ENCODE measurements at places on chromosomes 2 and 18.

DNA sequence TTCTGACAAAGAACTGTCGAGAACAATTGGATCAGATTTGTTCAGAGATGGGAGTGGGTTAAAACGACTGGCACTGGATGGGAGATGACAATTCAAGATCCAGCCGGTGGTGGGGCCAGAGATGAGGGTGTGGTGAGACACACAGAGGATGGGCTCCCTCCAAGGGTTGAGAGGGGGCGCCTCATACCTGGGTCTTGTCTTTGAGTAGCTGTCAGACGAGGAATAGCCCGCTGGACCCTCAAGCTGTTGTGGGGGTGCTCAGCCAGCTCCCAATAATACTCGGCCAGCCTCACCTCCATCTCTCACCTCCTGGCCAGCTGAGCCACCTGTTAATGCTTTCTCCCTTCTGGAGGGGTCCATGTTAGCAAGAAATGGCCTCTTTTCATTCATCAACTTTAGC is 14.0 kb downstream of the INPP5D start:
- no peak for DNase-seq

- DNase-seq = peak; percentile 51
Observed at GRCh38 chr2:177334940-177335543, 57.5 kb upstream of the AGPS start.

GRCh38 chr2:181780657-181781056 is 100.3 kb upstream of the NEUROD1 start:
- DNase-seq = no peak

- no peak for DNase-seq
Observed at GRCh38 chr18:55862693-55863390, 274.9 kb upstream of the TCF4 start.

GRCh38 chr2:70964133-70964532 is 14.3 kb upstream of the ANKRD53 start:
- no peak for DNase-seq

DNA sequence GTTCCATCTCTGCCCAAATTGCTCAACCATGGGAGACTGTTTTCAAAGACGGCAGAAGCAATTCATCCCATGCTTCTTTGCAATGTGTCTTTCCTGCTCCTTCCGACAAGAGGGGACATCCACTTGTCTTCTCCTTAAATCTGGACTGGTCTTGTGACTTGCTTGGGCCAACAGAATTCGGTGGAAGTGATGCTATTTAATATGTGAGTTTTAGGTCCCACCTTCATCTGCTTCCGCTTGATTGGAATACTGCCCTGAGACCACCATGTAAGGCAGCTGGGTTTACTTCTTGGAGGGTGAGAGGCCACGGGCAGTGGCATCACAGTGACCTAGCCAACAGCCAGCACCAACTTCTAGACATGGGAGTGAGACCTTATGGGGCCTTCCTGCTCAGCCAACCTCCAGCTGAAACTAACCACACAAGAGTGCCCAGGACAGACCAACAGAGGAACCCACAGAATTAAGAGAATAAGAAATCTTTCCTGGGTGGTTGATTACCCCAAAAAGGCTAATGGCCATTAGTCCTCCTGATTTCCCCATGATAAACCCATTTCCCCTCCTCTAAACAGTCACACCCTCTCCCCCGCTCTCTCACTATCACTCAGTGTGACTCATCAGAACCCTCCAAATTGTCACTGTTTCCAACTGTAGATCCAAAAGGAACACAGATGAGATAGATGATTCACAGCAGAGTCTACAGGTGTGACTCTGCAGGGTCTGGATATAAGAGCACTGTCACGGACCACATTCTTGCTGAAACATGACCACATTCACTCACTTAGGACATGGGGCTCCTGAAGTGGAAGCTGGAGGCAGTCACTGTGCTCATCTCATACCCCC is 16.2 kb upstream of the RHOB start:
- no peak for DNase-seq

DNA sequence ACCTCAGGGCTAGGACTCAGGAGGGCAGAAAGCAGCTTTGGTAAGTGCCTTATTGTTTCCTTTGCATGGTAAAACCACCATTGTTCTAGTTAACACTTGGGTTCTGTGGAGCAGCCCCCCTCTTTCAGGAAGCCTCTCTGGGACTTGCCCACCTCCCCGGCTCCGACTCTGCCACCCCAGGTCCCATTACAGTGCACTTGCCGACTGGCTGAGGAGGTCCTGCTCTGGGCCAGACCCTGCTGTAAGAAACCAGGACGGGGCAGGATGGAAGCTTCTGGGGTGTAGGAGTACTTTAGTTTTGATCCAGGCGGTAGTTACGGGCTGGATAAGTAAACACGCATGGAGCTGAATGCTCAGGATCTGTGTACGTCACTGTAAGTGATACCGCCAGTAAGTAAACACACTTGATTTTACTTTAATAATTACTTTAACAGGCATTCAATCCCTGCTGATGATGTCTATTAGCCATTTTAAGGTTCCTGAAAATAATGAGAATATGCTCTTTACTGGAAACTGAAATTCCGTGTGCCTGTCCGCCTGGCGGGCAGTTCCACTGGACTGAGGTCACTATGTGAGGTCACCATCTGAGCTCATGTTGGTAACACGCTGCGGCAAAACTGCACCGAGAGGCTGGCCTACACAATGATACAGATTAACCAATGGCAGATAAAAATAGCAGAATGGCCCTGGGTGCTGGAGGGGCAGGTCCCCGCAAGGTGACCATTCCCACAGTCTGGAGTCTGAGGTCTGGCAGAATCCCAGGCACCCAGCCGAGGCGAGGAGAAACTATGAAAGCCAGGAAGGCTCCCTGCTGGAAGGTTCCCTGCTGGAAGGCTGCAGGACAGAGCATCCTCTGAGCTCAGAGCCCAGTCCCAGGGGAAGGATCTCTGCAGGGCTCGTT is 25.2 kb downstream of the HS1BP3 start:
- no peak for DNase-seq

DNA sequence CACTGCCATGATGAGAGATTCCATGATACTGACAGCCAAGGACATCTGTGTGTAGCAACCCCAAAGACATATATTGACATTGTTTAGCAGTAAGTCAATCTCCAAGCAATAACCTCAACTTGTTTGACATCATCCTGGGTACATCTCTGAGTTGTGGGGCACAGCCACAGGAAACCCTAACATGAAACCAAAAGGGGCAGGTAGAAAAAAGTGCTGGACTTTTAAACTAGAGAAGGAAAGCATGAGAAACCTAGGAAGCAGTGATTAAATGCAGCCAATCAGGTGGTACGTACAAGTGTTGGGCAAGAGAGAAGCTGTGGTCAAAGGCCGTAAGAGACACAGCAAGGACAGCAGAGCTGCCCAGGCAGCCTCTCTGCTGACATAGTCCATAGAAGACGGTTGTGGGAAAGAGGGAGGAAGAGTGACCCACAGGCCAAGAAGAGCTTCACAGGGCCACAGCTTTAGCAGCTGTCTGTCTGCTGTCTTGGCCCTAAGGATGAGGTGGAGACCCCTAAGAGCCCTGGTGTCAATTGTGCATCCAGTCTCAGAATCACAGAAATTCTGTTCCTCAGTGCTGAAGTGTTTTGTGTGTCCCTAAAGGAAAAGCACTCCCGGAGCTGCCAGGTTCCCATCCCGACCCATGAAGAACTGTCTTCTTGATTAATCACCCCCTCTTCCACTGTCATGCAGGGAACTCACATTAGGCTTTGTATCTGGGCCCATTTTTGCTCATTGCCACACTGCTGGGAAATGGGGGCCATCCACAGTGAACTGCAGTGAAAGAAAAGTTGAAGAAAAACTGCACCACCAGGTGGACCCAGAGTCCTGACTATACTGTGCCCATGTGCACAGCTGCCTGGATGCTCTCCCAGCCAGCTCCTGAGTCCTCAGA is 25.4 kb upstream of the CHN1 start:
- peak; percentile 43 for DNase-seq

DNA sequence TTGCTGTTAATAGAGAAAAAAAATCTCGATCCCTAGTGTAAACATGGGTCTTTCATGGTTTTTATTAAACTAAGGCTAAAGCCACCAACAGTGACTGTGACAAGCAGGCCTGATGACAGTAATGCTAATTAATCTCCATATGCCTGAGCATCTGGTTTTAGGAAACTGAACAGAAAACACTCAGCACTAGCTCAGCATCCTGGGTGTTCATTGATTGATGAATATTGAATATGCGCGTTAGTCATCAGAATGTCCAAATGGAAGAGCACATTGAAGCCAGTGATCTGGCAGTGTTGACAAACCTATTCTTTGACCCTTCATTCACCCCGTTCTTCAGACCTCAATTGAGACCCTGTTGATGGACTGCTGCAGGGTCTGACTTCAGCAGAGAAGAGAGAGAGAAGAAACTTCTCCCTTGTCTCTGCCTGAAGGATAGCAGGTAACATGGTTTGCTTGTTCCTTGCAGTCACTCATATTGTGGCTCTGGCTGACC is 283.8 kb downstream of the RDH14 start:
- DNase-seq = no peak

DNA sequence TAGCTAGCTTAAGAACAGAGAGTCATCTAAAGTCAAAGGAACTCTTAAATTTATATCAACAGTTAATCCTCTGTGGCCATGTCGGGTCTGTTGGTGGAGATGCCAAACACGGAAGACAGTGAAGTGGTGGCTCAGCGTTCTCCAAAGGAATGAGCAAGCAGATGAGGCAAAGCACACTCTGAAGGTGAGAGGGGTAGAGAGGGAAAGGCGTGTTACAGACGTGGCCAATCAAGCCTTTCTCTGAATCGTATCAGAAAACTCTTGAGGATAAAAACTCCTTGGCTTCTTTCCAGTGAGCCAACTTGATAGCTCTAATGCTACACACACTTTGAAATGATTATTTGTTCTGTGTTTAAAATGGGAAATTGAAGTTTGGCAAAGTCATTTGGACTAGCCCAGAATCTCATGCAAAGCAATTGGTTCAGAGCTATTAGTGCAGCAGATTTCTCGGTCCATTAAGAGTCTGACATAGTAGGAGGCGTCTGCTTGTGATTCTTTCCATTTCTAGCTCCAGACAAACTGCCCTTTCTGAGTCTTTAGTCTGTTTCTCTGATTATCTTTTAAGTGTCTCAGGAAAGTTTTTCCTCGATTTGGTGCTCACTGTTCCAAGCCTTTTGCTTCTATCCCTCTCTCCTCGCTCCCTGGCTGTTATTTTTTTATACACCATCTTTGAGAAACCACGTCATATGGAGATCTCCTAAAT is 57.5 kb upstream of the CPO start:
- no peak for DNase-seq

GRCh38 chr2:189096769-189097447 is 82.7 kb downstream of the COL5A2 start:
- peak; percentile 87 for DNase-seq

DNA sequence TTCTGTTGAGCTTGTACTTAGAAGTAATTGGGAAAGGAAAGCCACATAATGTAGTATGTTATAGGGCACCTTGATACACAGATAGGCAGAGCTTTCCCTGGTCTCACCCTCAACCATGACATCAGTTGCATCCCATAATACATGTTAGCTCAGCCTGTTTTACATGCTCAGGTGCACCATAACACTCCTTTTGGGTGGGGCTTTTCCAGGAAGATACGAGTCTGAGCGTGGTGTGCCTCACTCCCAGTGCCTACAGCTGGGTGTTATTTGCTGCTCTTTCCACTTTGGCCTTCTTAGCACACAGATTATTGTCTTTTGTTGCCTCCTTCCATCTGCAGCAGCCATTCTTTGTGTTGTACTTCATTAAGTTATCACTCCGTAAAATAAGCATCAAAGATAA is 11.9 kb downstream of the TTC39C start:
- DNase-seq = no peak

DNA sequence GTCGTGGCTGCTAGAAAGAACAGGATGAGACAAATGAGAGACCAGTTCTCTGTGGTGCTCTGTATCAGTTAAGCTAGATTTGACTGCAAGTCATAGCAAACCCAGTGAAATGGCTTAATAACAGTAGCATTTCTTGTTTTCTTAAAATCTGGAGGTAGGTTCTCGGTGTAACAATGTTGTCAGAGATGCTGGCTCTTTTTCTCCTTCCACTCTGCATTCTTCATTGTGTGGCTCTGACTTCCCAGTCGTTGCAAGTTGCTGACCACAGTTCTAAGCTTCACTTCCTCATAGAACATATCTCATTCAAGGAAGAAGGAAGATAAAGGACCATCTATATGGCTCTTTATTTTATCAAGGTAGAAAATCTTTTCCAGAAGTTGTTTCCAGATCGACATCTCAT is 7.9 kb upstream of the CKAP2L start:
- DNase-seq = no peak

DNA sequence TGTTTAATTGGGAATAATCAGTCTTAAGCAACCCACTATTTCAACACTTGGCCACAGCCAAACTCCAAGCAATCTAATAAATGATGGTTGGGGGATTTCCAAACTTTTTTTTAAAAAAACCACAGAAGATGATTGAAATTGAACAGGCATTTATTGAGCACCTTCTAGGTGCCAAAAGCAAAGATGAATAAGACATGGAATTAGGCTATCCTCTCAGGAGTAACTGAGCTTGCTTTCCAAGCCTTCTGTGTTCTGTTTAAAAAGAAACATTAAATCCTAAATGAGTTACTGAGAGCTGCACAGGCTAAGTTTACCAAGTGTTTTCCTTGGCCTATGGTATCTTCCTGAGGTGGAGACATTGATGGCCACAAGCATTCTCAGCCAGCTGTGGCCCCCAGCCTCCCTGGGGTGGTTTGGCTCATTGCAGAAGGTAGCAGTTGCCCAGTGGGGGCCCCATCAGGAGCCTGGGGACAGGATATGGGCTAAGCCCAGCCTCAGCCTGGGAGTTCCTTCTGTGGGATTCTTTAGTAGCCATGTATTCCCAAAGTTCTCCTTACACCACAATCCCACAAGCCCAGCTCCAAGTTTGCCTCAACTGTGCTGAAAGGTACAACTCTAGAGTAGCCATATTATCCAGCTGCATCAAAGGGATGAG is 174.3 kb downstream of the C1D start:
- peak; percentile 66 for DNase-seq

GRCh38 chr2:171923206-171923605 is 945 bp downstream of the HAT1 start:
- DNase-seq = peak; percentile 60

DNA sequence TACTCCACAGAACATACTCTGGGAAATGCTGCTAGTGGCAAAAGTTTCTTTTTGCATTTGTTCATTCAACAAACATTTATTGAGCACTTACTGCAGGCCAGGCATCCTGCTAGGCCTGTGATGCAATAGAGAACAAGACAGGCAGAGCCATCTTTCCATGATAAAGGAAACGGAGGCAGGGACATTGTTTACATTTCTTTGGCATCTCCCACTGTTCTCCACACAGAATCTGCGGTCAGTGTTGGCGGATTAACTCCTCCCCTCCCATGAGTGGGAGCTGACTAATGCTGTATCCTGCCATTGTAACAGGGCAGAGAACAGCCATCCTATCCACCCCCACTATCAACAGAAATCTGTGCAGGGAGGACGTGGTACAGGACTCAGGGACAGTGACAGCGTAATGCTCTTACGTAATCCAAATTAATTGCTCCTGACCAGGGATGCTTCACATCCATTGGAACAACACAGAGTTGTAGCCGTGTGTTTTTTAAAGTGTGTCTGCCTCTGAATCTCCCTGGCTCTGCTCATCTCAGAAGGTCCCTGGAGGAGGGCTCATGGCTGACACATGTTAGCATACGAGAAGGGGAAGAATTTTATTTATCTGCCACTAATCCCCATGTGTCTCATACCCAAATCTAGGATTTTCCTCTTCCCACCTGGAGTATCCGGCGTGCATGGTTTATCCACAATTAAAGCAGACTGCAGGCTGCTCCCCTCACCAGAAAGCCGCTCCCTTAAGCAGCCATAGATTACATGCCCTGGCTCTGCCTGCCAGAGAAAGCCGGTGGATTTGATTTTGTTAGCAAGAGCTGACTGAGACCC is 32.3 kb downstream of the STEAP3 start:
- DNase-seq = peak; percentile 97

GRCh38 chr18:38886861-38887670 is 1321.5 kb upstream of the CELF4 start:
- no peak for DNase-seq
